ENCODE measurements at places on chromosomes 6 and 20.
A peak's percentile ranks its signal among the peaks of the same experiment; 100 is the strongest.

GRCh38 chr20:55052459-55052858 is 577.1 kb downstream of the DOK5 start:
- DNase-seq, result no peak

GRCh38 chr6:8137529-8137939 is 35.2 kb upstream of the EEF1E1 start:
- no peak for DNase-seq

DNA sequence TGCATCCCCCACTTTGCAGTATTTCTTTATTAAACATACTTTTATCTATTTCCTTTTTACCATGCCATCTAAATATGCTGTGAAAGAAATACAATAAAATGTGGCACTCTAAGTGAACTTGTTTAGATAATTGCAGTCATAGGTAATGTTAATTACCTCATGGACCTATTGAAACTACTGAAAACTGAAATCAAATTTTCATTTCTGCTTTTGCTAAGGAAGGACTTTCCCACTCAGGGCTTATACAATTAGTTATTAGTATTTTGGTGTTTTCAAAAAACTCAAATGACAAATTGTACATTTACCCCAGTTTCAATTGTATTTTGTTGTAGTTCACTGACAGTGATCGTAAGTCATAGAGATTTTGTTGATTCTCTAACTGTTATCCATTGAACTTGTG is 88.4 kb downstream of the ID4 start:
- no peak for DNase-seq

DNA sequence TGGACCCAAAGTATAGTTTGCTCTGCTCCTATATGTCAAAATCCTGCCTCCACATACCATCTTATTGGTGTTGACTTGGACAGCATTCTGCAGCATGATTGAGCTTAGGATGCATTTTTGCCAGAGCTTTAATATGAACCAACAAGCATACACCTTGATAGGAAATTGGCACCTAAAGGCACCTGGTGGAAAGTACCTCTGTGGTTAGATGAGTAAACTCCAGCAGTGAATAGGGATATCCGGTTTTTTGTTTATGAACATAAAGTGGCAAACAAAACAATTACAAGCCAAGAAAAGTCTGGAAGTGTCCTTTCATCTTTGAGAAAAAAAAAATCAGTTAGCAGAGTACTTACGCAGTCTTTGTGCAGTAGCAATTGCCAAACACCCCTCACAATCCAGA is 6.2 kb upstream of the CYP24A1 start:
- DNase-seq, result no peak

DNA sequence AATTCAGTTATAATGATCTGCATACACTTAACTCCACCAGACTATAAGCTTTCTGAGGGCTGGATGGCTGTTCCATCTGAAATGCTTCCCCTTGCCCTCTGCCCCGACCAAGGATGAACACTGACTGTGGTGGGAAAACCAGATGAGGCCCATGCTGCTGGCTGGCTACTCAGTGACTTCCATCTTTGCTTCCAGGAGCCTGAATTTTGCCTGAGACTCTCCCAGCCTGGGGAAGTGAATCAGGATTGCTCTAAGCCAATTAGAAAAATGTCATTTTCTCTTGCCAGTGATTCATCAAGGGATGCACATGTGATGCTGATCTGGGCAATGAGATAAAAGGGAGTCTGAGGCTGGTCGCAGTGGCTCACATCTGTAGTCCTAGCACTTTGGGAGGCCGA is 1.7 kb upstream of the TOMM34 start:
- peak; percentile 94 for DNase-seq
